ENCODE measurements at places on chromosomes 2 and 18.
A peak's percentile ranks its signal among the peaks of the same experiment; 100 is the strongest.

DNA sequence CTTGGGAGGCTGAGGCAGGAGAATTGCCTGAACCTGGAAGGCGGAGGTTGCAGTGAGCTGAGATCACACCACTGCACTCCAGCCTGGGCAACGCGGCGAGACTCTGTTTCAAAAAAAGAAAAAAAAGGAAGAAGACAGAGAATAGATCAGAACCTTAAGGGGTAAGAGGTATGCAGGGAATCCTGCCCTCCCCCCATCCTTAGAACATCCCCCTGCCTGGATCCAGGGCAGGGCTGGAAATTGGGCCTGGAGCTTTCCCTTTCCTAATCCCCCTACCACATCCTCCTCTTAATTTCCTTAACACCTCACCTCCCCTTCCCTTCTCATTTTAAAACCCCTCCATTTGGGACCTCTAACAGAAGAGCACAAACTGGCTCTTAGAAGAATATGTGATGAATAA, 56.5 kb downstream of the RNU4ATAC start:
- DNase-seq = no peak

DNA sequence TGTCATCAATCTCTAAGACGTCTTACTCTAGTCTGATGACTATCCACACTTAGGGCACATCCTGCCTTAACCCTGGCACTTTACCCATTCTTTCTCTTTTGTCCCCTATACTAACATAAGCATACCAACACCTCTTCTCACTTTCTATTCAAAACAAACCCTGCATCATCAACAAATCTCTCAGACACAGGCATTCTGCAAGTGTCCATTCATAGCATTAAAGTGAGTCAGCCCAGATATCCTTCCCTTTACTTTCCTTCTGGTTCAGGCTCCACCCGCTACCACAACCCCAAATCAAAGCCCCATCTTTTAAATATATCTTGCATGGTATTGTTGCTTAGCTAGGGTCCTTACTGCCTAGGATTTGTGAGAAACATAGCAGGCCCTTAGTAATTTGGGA, 3.8 kb downstream of the GRB14 start:
- DNase-seq = no peak

DNA sequence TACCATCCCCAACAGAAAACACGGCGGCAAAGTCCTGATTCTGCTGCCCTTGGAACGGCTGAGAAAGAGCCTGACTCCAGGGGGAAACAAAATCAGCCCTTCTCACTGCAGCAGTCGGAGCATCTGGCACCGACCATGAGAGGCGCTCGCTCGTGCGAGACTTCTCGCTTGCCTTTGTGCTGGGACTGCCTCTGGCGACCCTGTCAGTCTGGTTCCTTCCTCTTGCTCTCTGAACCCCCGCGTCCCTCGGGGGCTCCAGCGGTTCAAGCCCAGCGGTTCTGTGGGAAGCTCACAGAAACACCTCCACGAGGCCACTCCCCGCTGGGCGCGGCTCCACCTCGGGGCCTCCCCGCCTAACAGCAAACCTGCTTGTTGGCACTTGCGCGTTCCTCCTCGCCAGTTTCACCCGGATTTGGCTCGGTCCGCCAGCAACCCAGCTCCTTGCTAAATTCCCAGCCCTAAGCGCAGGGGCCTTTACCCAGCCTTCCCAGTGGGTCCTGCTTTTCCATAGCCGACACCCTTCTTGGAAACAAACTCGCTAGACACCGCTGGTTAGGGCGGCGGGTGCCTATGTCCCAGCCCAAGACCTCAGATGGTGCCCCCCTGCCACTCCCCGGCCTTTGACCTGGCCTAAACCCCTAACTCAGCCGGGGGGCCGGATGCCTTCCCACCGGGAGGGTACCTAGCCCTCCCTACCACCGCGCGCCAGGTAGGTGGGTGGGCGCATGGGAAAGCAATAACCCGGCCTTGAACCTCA, 2.2 kb downstream of the RND3 start:
- peak; percentile 46 for DNase-seq

DNA sequence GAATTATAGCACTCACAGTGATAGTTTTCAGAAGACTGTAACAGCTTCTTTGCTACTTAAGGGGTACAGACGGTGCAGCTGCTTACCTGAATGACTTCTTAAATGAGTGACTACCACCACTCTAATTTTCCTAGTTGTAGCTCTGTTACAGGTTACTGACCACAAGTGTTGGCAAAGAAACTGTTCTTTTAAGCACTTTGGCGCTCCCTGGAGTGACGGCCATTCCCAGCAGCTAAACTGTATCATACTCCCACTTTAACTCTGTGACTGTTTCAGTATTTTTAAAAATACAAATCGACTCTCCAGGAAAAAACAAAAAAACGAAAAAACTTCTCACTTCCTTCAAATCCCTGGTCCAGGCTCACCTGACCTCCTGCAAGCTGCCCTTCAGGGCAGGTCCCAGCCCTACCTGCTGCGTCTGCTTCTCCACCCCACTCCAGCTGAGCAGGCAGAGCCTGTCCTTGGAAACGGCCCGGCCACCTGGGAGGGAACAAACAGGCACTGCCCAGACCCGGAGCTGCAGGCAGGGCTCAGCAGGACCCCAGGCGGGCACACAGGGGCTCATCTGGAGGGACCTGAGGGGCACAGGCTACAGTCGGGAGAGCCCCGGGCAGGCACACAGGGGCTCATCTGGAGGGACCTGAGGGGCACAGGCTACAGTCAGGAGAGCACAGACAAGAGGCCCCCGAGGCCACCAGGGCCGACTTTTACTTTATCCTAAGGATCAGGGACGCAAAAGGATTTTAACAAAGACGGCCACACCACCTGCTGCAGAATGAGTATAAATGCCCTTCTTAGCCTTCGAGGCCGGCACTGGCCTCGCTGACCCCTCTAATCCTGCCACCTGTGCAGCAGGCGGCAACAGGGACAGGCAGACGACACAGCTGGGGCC, 24.5 kb downstream of the SLC66A2 start:
- DNase-seq = no peak

DNA sequence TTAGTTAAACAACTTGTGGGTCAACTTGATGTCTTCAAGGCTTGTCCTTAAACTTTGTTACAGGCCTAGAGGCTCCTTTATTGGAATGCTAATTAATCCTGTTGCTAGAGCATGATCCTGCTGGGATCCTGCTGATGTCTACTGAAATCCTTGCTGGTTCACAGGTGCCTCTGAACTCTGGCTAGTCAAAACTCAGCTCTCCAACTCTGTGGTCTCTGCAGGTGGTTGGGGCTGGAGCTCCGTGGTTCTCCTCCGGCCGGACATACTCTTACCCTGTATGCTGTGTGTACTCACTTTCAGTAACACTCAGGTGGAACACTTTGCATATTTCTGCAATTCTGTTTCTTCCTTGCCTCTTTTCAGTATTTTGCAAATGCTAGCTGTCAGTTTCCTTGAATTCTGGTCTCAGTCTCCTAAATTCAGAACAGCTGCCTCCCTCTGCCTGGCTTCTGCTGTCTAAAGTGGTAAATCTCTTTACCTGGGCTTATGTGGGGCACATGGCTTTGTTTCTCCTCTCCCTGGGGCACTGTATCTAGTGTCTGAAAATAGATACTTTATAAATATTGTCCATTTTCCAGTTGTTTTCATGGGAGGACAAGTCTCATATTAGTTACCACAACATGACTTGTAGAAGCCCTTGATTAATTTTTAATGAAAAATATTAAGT, 113.0 kb downstream of the ATP9B start:
- DNase-seq = no peak

- DNase-seq = no peak
Measured at GRCh38 chr2:197369933-197370320, 59.3 kb upstream of the ANKRD44 start.

DNA sequence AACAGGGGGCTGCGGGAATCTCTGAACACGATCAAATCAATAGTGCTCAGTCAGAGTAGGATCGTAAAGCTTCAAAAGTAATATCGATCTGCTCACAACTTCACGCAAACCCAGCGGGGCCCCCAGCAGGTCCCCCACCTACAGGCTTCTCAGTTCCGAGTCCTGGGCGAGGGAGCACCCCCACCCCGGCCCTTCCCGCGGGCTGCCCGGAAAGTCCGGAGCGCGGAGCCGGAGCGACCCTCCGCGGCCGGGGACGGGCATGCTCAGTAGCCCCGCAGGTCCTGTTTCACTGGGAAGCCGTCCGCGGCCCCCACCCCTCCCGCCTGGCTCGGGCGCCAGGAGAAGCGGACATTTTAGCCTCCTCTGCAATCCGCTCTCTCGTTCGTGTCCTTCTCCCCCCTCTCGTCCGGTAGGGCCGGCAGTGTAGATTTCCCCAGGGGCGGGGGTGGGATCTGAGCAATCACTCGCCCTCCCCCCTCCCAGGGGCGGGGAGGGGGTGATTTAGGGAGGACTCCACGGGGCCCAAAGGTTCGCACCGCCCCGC, 3.3 kb upstream of the SPRED2 start:
- DNase-seq = peak; percentile 70

DNA sequence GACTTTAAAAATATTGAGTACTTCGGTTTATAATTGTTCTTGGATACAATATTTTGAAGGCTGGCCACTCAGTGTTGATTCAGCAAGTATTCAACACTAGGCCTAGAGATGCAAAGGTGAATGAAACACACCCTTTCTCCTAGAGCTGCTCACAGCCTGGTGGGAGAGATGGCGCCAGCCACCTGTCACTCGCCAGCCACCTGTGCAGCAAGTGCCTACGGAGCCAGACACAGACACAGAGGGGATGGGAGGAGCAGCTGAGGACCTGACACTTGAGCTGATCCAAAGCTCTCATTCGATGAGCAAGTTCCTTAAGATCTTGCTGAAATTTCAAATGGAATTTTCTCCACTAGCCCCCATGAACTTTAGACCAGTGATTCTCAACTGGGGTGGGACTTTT, 151.1 kb upstream of the RIOK3 start:
- no peak for DNase-seq

DNA sequence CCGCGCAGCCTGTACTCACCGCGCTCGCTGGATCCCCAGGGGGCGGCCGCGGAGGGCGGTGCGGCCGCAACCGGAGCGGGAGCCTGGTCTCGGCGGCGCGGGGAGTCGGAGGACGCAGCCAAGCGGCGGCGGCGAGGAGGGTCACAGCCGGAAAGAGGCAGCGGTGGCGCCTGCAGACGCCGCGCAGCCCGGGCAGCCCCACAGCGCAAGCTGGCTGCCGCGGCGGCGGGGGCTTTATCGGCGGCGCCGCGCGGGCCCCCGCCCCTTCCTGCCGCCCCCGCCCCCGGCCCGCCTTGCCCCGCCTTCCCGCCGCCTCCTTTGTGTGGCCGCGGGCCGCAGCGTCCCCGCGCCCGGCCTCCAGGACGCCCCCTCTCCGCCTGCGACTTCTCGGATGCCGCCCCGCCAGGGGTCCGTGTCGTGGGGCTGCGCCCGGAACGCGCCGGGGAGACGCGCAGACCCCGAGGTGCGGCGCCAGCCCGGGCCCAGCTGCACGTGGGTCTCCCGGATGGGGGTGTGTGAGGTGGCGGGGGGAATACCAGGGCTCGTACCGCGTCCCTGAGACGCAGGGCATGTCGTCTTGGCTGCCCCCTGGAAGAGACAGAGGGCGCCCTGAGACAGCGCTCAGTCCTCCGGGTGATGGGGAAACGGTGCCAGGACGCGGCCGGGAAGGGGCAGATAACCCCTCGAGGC, at the start of gene SERPINE2:
SERPINE2 (minus strand) TSS at position 207 of the 690 bp plus-strand sequence. CDS start 37,386 bp downstream, outside the sequence.
- DNase-seq = peak; percentile 78

GRCh38 chr2:227411320-227411989, 23.7 kb upstream of the SCYGR1 start:
- no peak for DNase-seq

GRCh38 chr2:138271467-138271866, 230.1 kb upstream of the SPOPL start:
- no peak for DNase-seq

- no peak for DNase-seq
Measured at GRCh38 chr18:54020156-54020745, 204.2 kb downstream of the MBD2 start.

- DNase-seq = peak; percentile 14
Measured at GRCh38 chr2:109409321-109410038, 204.3 kb downstream of the SEPTIN10 start.

- DNase-seq = no peak
Measured at GRCh38 chr2:83689402-83689801, 769.7 kb downstream of the SUCLG1 start.

GRCh38 chr2:83661711-83662110, 797.4 kb downstream of the SUCLG1 start:
- DNase-seq = no peak

DNA sequence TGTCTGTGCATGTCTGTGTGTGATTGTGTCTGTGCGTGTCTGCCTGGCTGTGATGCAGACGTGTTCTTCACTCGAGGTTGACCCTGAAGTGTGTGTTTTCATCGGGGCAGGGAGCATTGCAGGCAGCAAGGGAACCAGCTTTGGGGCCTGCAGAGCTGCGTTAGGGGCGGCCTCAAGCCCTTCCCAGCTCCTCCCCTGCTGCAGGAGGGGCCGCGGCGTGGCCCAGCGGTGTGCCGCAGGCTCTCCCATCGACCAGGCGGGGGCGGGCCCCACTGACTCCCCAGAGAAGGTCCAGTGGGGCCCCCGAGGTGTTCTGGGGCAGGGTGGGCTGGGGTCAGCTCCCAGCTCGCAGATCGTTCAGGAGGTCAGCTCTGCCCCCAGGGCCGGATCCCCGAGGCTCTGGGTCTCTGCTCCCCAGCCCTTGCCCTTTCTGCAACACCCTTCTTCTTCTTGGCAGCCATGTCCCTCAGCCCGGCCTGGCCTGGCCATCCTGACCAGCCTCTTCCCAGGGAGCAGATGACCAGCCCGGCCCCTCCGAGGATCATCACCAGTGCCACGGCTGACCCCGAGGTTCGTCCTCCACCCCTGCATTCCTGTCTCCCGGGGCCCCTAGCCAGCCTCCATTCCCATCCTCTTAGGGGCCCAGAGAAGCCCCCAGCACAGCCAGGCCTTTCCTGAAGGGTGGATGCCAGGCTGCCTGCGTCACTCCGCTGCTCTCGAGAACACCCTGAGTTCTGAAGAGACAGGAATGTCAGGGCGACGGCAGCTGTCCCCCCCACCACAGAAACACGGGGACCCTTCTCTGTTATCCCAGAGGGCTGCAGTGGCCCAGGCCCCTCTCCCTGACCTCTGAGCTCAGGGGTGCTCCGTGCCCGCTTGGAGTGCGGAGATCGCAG, 11.1 kb upstream of the KLHL30 start:
- DNase-seq = peak; percentile 49

GRCh38 chr18:22493255-22493654, 75.5 kb upstream of the CTAGE1 start:
- DNase-seq = no peak

DNA sequence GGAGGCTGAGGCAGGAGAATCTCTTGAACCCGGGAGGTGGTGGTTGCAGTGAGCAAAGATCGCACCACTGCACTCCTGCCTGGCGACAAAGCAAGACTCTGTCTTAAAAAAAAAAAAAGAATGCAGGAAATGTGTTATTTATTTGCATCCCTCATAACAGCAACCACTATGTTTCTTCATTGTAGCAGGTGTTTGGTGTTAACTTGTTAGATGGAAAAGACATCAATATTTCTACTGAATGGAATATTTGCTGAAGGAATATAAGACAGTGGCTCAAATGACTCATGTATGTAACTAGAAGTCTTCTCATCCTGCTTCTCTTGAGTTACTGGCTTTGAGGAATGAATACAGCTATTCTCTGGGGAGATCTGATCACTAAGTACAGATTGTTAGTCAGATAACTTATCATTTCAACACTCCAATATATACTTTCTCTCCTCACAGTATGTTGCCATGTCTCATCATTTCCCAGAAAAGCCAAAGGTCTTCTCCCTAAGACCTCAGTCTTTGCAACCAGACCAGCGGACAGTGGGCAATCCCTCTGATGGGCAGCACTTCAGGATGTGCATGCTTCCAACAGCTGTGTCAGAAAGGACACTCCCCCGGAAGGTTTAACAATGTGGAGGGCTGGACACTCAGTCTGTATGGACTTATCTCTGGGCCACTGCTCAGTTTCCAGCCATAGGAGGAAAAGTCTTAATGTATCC, 104.4 kb upstream of the STK17B start:
- DNase-seq = no peak

- DNase-seq = no peak
Measured at GRCh38 chr18:76684265-76684664, 138.1 kb upstream of the ZNF236 start.

All from common myeloid progenitor, CD34-positive (primary cell).